Fibroblast of gingiva (primary cell): ENCODE measurements at places on chromosomes 11 and 22.

DNA sequence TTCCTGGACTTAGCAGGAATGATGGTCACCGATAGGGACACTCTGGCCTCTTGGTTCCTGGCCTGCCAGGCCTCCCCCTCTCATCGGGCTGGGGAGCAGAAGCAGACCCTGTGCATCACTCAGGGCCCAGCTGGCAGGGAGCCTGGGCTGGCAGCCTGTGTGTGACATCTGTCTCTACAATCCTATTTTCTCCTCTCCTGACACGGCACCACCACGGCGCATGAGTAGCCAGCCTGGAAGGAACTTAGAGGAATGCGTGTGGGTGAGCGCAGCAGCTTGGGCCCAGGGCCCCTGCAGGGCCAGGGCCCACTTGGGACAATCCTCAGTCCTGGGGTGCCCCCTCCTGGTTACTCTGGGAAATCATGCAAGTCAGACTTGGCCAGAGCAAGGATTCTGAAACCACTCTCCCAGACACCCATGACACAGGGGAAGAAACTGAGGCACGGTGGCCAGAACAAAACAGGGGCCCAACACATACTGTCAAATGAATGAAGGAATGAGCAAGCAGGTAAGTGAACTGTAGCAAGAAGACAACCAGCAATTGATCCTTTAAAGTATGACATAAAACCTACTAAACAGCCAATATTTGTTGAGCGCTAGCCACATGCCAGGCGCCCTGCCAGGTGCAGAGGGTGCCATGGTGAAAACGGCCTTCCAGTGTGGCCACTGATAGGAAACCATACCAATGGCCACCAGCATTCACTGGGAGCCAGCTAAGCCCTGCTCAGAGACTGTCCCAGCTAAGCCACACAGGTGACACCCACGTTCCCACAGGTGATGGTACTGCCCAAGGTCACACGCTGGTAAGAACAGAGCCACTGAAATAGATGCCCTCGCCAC is 13.3 kb downstream of the RSPH14 start:
- DNase-seq = peak; percentile 47

GRCh38 chr11:126731576-126732142 is 268.9 kb downstream of the KIRREL3 start:
- no peak for DNase-seq

- DNase-seq = no peak
Measured at GRCh38 chr11:124892750-124893454, 4.8 kb downstream of the ROBO4 start.

GRCh38 chr11:127226949-127227348 is 226.4 kb upstream of the KIRREL3 start:
- no peak for DNase-seq

- DNase-seq = no peak
Measured at GRCh38 chr11:86192519-86193257, 51.9 kb upstream of the EED start.

DNA sequence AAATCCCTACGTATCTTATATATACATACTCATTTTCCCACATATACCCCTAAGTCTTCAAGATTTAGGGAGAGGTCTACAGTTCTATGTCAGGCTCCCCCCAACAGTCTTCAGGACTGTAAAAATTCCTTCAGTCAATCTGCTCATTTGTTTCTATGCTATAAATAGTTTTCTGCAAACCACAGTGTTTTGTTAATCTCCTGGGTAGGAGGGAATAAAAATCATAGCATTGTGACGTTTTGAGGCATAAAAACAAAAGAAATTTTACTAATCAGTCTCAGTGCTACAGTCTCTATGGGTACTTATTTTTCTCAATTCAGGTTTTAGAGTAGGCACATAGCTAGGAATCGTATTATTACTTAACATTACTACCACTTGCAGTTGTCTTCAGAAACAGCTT is 552.8 kb upstream of the LRRC4C start:
- no peak for DNase-seq

GRCh38 chr11:64078284-64078683 is 42.6 kb downstream of the FLRT1 start:
- DNase-seq = no peak

GRCh38 chr11:16382638-16383380 is 26.5 kb upstream of the SOX6 start:
- peak; percentile 2 for DNase-seq

GRCh38 chr11:132719684-132720083 is 812.6 kb downstream of the OPCML start:
- DNase-seq = no peak

- DNase-seq = no peak
Measured at GRCh38 chr22:49197505-49197904, 630.2 kb downstream of the BRD1 start.

- no peak for DNase-seq
Measured at GRCh38 chr11:65851811-65852507, 6.0 kb downstream of the CFL1 start.

GRCh38 chr22:29830585-29830984 is 7.5 kb downstream of the ASCC2 start:
- peak; percentile 17 for DNase-seq

DNA sequence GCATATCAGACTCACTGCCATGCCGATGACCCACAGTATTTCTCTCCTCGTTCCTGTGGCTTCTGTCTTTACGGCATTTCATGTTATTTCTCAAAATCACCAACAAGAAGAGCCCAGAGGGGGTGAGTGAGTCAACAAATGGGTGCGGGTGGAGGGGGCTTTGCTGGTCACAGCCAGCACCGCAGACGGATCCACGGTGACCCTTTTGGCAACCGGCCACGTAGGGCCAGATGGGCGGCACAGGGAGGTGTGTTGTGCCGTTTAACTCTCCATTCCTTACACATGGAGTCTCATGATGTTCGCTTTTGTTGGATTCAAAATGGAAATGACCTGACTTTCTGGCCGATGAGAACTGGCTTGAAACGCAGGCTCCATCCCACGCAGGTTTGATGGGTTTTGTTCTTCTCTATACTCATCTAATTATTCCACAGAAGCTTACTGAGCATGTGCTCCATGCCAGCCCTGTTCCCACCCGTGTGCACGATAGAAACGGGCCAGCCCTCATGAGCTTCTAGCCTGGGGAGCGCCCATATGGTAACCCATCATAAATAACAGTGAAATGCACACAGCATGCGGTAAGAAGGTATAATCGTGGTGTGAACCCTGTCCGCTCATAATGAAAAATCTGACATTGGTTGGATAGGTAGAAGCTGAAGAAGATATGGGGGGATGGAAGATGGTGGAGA is 319.9 kb downstream of the BRD1 start:
- no peak for DNase-seq

GRCh38 chr11:75066061-75066460 is 30.6 kb downstream of the OR2AT4 start:
- DNase-seq = no peak

DNA sequence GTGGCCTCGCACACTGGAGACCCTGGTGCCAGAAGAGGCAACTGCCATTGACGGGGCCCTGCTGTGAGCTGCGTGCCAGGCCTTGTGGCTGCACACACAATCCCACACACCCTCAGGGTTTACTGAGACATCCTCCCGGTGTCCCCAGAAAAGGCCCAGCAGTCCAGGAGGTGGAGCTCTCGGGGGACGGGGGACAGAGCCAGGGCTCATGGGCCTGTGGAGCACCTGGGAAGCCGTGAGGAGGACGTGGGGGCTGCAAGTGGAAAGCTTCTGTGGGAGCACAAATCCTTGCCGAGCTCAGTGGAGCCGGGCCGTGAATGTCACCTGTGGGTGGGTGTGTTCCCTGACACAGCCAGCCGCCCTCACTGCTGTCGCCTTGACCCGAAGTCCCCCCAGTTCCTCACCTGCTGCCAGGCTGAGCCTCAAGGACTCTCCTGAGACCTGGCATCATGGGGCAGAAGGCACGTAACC is 609.7 kb downstream of the TBC1D22A start:
- DNase-seq = no peak

- DNase-seq = no peak
Measured at GRCh38 chr11:114610550-114610949, 15.0 kb upstream of the NXPE4 start.

DNA sequence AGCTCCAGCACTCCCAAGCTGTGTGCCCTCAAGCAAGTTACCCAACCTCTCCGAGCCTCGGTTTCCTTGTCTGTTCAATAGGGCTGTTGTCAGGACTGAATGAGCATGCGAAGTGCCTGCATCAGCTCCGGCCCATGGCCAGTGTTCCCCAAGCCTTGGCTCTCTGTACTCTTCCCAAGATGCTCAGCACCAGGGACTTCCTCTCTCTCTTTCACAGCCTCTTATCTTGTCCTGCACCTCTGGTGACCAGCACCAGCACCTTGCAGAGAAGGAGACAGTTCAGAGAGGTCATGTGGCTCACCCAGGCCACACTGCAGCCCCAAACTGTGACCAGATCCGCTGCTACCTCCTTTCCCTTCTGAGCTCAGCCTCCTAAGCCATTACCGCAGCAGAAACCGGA is 120.3 kb upstream of the ANO1 start:
- no peak for DNase-seq

DNA sequence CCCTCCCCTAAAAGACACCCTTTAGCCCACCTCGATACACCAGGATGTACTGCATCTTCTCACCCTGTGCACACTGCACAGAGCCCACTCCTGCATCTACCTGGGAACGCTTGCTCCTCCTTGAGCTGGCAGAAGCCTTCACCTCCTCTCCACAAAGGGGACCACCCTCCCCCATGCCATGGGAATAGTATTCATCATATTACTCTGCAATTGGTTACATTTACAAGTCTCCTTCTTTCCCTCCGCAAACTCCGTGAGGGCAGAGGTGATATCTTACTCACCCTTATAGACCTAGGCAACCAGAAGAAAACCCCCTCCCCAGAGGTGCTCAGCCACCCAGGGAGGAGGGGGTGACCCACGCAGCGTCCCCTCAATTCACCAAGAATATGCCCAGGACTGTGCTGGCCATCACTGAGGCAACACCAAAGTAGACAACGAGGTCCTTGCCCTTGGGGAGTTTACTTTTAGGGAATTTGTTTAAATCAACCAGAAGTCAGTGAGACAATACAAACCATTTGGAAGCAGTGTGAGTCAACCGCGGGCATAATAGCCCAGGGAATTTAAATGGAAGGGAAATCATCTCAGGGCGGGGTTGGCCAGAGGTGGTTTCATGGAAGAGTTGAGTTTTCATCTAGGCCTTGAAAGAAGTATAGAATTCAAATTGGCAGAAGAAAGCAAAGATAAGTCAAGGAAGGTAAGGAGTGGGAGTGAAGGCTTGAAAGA is 214.5 kb downstream of the BARX2 start:
- no peak for DNase-seq

DNA sequence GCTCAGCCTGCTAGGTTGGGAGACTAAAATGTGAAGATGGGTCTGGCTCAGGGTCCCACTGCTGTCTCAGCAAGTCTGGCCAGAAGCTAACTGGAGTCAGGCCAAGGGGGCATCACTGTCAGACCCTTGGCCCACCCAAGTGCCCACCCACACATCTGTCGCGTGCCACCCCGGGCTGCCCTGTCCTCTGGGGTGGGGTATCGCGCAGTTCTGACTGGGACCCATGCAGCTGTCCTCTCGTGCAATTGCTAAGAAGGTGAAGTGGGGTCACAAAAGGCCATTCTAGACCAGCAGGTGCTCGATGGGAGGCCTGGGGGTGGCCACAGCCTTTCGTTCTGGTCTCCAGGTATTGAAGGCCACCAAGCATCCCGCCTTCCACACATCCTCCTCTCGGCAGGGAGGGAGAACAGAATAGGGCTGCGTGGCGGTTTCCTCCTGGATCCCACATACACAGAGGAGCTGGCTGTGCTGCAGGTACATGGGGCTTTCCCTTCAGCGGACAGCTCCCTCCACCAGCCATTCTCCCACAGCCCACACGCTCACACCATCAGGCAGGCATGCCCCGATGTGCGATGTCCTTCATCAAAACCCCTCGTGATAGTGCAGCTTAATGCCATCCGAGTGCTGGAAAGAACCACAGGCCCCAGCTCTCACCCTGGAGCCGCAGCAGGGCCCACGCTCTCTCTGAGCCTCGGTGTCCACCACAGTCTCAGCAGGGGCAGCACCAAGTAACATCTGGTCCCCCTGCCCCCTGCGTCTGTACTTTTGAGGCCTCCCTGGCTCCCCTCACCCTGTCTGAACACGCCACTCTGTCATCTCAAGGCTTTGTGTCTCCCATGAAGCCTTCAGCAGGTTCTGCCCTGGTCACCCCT is 37.6 kb downstream of the SHANK2 start:
- DNase-seq = no peak

DNA sequence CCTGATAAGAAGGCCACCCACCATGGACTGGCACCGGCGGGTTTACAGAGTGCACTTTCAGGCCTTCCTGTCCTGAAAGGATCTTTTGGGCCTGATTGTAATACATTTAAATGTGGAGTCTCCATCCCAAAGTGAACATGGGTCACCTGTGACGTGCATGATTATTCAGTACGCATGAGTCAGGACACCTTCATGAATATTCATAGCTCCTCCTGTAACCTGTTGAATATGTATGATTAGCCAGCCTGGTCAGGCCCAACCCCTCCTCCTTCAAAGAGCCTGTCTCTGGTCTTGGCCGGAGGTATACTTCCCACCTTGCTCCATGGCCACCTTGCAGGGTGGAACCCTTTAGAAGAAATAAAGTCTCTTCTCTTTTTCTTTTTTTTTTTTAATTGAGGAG is 75.9 kb upstream of the NUP50 start:
- no peak for DNase-seq

DNA sequence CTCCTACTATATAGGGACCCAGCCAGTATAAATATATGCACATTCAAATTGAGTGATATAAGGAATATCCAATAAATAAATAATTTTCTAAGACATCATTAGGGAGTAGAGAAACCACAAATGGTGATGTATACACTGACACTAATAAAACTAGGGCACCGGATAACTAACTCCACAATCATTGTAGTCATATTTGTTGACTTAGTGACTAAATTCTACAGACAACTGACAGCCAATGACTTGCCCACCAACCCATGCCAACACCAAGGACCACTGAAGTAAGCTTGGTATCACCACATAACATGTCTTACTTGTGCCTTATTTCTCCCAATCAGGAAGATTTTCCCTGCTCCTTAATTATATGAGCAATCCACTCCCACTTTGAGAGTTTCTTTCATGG is 139.6 kb upstream of the TRPC6 start:
- no peak for DNase-seq

DNA sequence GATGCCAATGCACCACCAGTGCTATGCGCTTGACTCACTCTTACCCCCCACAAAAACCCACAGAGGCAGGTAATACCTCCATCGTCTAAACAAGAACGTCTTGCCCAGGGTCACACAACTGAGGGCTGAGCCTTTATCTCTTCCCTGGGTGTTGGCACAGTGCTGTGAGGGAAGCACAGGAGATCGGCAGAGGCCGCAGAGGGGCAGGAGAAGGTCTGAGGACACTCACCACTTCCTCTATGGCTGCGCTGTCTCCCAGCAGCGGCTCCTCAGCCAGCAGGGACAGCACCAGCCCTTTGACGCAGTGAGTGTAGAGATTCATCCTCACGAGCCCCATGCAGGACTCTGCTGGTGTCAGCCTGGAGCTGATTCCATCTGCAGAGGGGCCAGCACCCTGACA is 19.9 kb downstream of the HPS4 start:
- DNase-seq = no peak

DNA sequence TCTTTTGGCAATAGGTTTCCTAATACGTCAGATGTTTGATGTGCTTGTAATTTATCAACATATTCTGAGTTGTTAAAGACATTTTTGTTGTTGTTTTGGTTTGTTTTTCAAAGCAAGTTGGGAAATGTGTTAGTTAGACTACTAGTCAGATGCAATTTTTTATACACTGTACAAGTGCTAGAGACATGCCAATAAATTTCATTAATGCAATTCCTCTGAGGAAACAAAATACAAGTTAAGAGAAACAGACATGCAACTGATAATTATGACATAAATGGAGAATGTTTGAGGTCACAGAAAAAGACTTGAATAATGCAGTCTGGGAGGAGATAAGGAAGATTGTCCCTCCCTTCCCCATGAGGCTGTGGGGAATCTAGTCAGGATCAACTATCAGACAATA is 5.9 kb downstream of the OR51T1 start:
- DNase-seq = no peak
